ENCODE measurements at places on chromosomes 2 and 18.

GRCh38 chr2:241810307-241811200, 1.6 kb downstream of the NEU4 start:
- DNase-seq: no peak

DNA sequence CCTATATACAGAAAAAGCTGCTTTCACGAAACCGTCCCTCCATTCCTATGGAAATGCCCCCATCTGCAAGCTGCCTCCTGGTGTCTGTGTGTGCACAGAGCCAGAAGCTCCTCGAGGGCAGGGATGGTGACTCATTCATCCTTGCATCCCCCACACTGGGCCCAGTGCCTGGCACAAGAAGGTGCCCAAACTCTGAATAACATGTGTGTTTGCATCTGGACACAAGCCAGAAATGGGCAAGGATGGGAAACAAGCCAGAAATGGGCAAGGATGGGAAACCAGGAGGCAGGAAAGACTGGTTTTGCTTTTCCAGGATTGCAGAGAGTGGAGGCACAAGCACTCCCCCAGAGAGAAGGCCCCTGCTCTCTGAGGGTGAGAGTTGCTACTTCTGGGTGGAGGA, 313.9 kb downstream of the CELF4 start:
- no peak for DNase-seq

- DNase-seq: no peak
These were observed 134.4 kb upstream of the SLC1A4 start for GRCh38 chr2:64854773-64855237.

- no peak for DNase-seq
These were observed 37.6 kb upstream of the MCM6 start for GRCh38 chr2:135913727-135914365.

DNA sequence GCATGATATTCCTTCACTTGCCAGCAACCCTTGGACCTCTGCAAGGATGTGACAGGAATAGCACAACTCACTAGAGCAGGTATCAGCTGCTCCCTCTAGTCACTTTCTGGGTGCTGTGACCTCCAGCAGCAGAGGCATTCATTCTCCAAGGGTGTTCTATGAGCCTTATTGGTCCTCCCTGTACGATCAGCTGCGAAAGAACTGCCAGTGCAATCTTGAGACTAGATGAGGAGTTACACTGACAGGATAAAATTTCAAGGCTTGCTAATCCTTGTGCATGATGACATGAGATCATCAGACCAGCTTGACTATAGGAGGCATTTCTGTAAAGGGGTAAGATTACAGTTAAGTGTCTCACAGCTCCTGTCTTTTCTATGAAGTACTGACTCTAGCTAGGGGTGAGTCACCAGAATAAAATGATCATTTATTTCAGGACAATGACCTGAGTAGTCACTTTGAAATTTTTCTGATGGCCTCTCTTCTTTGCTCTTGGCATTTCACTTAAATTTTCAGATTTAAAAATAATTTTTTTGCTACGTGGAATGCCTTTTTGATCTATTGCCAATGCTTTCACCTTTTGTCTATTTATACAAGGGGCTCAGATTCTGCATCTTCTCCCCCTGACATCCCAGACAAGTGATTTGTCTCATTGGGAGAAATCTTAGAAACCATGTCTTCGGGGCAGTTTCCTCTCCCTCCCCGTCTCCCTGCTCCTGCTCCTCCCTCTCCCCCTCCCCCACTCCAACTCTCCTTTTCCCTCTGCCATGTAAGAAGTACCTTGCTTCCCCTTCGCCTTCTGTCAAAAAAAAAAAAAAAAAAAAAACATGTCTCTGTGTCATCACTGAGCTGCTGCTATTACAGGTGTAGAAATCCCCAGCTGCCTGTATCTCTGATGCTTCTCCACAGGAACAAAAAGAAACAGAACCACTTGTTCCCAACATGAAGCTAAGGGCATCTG, 49.2 kb upstream of the FRZB start:
- no peak for DNase-seq

DNA sequence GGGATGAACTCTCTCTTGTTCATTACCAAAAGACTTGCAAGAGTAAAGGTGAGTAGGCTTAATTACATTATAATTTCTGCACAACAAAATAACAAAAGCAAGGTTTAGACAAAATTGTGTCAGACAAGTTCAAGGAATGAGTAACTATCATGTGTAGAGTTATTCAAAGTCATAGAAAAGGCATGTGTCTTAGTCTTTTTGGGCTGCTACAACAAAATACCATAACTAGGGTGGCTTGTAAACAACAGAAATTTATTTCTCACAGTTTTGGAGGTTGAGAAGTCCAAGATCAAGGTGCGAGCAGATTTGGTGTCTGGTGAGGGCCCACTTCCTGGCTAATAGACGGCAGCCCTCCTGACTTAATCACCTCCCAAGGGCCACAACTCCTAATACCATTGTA, 37.6 kb downstream of the IL1R2 start:
- DNase-seq: no peak

DNA sequence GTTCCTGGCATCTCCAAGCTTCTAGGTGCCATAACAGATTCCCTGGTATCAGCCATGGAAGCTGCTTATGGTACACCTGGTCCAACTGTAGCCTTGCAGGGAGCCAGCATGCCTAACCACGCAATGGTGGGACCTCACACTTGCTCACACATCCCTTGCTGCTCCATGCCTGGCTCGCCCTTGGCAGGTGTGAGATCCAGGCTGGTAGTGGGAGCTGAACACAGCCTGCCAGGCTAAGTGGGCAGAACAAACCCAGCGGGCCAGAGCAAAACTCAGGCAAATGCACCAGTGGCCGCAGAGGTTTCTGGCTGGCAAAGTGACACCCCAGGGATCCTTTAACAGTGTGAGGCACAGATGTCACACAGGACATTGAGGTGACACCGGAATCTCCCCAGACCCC, 185.8 kb downstream of the NDUFA10 start:
- no peak for DNase-seq

DNA sequence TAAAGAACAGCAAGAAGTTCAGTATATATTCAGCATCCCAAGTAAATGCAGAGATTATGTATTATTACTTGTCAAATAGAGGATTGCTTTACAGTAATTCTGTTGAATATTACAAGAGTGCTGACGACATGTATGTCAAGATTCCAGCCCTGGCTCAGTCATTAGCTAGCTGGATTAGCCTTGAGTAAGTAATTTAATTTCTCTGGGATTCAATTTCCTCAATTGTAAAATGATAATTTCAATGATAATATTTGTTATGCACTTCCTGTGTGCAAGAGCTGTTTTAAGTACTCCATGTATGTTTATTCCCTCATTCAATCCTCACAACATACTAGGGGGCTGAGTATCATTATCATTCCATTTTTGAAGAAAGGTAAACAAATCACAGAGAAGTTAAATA, 44.0 kb downstream of the TCF4 start:
- DNase-seq: no peak

- DNase-seq: no peak
These were observed 452.1 kb downstream of the TMX3 start for GRCh38 chr18:68262690-68263294.

GRCh38 chr2:119106301-119106897, 52.2 kb downstream of the C1QL2 start:
- no peak for DNase-seq

DNA sequence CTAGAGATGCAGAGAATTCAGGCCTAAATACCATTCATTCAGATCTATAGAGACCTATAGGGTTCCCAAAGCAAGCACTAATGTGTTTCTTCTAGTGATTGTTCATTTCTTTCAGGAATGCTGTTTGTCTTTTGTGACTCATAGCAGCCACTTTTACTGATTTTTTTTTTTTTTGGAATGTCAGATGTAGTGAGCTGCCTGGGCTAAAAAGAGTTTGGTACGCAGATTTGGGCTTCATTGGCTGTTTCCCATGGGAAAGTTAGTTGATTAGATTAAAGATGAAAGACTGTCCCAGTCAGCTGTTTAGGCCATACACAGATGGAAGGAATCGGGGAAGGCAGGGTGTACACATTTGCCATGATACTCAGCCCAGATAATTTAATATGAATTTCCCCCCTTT, 87.6 kb downstream of the CDC42EP3 start:
- no peak for DNase-seq

- DNase-seq: no peak
These were observed 866 bp downstream of the CWC22 start for GRCh38 chr2:180006231-180006630.

DNA sequence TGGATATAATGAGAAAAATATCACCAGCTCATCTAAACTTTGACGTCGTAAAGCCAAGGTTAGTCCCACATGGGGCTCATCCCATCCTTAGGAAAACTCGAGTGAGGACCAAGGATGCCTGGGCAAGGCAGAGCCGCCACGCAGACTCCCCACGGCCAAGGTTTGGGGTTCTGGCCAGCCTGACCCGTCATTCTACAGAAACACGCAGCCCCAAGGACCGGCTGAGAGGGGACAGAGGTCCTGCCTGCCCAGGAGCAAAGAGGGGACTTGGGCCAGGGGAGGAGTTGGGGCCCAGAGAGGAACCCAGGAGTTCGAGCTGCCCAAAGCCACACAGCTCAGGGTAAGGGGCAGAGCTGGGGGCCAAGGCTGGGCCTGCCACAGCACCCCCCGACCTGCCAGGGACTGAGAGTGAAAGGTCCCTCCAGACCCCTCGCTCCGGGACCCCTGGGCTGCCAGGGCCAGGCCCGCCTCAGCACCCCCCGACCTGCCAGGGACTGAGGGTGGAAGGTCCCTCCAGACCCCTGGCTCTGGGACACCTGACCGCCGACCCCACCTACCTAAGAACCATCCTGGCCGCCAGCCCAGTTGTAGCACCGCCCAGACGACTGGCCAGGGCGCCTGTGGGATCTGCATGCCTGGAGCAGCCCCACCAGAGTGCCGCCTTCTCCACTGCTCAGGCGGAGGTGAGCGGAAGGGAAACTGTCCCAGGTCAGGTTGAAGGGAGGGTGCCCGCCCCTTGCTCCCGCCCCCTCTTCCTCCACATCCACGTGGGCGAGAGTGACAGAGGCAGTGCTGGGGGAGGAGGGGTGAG, at the start of gene PDCD1:
Gene PDCD1, minus strand, starts transcription at position 689 of the 811 bp plus-strand sequence. Its CDS starts 56 bp downstream, at position 633.
- no peak for DNase-seq

- DNase-seq: no peak
These were observed 1.8 kb upstream of the RFX8 start for GRCh38 chr2:101476605-101477208.

DNA sequence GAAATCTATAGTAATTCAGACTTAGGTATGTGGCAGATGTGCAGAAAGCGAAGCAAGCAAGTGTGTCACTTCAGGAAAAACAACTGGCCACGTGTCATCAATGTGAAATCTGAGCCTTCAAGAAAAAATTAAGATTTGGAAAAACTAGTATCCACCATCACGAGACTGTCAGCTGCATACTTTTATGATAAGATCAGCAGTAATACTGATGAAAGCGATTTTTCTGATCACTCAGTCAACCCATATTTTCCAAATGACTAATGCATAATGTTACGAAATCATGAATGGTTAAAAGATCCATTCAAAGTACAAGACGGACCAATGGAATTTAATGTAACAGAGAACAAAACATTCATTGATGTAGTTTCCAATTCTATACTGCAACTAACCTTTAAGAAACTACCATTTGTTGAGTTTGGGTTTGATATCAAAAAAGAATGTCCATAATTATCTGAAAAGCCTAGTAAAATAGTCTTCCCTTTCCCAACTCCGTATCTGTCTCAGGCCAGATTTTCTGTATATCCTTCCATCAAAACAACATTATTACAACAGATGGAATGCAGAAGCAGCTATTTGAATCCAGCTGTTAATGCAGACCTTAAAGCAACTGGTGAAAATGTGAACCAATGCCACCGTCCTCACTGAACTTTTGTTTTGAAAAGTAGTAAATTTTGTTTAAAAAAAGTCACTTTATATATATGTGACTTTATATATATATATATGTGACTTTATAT, 17.0 kb upstream of the BCL2 start:
- no peak for DNase-seq

GRCh38 chr2:11016735-11017388, 105.1 kb downstream of the KCNF1 start:
- no peak for DNase-seq

DNA sequence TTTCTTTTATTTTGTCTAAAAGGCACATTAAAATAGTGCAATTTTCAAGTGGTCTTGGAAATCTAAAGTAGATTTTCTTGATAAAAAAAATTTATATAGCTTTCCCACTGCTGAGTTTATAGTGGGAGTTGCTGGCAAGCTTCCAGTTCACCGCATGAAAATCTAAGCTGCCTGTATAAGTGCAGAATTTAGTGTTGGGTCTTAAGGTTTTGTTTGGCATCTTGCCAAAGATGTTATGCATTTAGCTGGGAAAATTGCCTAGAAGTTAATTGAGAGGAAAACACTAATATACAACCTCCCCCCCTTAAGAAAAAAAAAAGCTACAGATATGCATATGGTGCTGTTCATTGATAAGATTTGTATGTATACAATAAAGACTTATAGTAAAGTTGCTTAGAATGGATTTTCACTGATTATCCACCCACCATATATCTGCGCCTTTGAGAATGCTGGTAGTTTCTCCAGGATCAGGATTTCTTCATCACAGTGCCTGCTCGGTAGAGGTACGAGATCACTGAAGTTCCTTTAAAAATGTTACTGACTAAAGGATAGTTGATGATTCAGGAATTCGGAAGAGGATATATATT, 803.2 kb upstream of the POU3F3 start:
- no peak for DNase-seq

DNA sequence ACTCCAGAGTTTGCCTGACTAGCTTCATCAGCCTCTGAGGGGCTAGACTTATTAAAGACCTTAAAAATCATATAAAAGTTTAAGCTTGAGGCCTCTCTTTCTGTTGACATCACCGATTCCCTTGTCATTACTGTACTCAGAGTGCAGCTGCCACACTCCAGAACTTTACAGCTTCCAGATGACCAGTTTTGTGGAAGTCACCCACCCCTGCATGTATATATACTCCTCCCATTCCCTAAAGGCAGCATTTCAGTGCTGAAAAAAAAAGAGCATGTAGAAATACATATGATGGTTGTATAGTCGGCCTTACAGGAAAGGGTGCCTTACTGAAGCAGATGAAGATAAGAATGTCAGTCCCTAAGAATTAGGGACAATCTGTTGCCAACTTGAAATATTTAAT, 117.3 kb downstream of the FEZ2 start:
- DNase-seq: no peak

DNA sequence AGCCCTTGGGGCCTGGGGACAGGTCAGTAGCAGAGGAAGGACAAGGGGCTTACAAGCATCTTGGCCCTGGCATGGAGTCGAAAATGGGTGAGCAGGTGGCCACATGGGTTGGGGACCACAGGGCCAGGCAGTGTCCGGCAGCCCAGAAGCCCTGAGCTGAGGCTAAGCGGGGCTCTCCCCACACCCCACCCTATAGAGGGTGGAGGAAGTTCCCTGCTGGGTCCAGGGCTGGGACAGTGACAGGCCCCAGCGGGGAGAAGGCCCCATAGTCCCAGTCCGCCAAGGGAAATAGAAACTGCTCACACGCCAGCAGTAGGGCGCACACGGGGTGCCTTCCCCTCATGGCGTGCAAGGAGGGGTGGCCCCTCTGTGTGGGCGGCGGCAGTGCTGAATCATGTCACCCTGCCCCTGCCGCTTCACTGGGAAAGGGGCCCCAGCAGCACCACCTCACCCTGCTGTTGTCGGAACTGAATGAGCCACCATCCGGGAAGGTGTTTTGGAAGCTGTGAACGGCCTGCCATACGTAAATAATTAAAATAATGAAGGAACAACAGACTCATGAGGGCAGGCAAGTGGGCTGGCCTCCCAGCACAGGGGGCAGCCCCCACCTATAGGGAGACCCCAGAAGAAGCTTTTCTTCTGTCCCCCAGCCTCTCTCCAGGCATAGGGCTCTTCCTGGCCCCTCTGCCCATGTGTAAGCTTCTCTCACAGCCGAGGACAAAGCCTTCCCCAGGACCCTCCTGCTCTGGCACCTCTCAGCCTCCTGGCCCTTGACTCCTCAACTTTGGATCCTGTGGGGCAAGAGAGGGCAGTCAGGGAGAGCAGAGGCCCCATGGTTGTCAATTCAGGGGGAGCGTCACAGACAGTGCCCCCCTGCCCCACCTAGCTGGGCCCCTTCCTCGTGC, 12.7 kb upstream of the DUSP2 start:
- no peak for DNase-seq
